ENCODE measurements at places on chromosomes 13 and 19.

DNA sequence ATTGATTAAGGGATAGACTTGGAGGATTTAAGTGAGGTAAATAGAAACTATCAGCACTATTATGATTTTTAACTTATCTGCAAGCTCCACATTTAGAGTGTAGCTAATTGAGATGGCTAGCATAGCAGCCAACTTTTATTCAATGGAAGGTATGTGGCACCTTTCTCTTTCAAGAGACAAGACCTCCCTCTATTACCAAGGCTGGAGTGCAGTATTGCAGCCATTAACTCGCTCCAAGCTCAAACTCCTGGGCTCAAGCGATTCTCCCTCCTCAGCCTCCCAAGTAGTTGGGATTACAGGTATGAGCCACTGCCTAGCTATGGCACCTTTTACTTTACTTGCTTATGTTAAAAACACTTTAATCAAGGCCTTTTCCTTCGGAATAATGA, 8.2 kb downstream of the TPT1 start:
- DNase-seq, result no peak

DNA sequence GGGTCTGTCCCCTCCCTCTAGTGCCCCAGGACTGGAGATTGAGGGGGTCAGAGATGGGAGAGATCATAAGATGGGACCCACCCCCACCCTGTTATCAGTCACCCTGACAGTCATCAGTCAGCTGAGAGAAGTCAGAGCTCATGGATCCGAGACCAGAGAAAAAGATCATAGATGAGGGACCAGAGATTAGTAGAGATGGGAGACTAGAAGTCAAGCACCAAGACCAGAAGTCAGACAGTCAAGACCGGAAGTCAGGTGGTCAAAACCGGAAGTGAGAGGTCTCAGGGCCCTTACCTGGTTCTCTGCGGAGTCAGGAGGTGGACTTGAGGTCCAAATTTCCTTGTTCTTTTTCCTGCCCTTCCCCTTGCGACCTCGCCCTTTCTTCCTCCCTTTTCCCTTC, 7.0 kb downstream of the COL5A3 start:
- no peak for DNase-seq

DNA sequence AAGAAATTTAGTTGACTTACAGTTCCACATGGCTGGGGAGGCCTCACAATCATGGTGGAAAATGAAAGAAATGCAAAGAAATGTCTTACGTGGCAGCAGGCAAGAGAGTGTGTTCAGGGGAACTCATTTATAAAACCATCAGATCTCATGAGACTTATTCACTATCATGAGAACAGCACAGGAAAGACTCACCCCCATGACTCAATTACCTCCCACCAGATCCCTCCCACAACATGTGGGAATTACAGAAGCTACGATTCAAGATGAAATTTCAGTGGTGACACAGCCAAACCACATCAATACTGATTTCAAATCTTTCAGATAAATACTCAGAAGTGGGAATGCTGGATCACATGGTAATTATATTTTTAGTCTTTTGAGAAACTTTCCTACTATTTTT, 1357.9 kb downstream of the SLITRK5 start:
- DNase-seq, result no peak

DNA sequence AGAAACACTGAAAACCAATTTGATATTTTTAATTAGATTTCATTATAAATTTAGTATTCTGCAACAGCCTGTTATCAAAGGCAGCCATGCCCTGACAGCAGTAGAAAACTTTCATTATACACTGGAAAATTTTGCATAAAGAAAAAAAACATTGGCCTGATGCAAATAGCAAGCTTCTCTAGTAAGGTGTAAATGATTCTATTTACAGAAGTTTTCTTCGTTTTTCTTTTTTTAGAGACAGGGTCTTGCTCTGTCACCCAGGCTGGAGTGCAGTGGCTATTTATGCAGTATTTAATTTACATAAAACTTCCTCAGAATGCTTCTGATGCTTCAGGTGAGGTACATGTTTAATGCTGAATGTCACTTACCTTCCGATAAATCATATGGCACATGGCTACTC, 67.0 kb downstream of the ABCC4 start:
- no peak for DNase-seq

DNA sequence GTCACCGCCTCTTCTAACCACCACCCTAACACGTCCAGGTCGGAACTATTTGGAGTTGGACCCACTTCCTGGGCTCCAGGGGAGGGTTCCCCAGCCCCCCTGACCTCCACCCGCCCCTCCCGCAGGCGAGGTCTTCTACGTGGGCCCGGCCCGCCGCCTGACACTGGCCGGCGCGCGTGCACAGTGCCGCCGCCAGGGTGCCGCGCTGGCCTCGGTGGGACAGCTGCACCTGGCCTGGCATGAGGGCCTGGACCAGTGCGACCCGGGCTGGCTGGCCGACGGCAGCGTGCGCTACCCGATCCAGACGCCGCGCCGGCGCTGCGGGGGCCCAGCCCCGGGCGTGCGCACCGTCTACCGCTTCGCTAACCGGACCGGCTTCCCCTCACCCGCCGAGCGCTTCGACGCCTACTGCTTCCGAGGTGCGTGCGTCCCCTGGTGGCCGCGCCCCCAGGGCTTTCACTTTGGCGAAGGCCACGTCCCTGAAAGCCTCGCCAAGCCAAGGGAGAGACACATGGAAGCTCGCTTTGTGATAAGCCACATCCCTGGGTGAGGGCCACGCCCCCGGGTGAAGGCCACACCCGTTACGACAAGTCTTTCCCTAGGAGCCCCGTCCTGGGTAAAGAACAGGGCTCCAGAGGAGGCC, 13.2 kb downstream of the NCAN start:
- peak; percentile 59 for DNase-seq

DNA sequence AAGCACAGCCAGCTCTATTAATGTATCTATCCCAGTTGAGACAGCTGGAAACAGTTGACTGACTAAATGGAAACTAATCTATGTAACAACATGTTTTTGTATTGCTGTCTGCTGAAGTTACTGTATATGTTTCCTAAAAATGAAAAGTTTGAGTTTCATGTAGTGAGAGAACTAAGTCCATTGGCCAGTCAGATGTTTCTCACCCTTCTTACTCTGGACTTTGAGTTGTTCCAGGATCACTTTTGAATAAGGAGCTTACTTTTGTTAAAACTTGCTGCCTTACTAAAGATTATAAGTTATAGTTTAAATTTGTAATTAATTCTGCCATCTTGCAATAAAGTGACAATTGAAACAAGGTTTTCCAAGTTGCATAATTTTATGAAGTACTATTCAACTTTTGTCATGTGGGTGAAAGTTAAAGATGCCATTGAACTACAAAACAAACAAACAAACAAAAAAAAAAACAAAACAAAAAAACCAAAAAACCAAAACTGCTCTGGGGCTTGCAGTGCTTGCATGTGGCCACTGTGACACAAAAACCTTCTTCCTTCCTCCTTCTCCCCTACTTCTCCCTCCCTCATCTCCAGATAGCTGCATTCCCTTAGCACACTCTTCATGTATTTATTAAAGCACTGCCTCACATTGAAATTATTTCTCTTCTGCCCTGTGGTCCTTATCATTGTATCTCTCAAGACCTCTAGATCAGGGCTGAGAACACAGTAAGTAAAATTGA, 15.3 kb downstream of the WDFY2 start:
- DNase-seq, result no peak

GRCh38 chr13:28753208-28753892, 34.6 kb upstream of the SLC46A3 start:
- no peak for DNase-seq

GRCh38 chr13:82758044-82758443, 1124.2 kb downstream of the SLITRK1 start:
- no peak for DNase-seq

- peak; percentile 21 for DNase-seq
These were observed 255.0 kb upstream of the SLITRK1 start for GRCh38 chr13:84137292-84137691.

- no peak for DNase-seq
These were observed 11.3 kb downstream of the PRKCSH start for GRCh38 chr19:11446652-11447301.

GRCh38 chr19:38900743-38901190, 998 bp downstream of the NFKBIB start:
- DNase-seq, result no peak

DNA sequence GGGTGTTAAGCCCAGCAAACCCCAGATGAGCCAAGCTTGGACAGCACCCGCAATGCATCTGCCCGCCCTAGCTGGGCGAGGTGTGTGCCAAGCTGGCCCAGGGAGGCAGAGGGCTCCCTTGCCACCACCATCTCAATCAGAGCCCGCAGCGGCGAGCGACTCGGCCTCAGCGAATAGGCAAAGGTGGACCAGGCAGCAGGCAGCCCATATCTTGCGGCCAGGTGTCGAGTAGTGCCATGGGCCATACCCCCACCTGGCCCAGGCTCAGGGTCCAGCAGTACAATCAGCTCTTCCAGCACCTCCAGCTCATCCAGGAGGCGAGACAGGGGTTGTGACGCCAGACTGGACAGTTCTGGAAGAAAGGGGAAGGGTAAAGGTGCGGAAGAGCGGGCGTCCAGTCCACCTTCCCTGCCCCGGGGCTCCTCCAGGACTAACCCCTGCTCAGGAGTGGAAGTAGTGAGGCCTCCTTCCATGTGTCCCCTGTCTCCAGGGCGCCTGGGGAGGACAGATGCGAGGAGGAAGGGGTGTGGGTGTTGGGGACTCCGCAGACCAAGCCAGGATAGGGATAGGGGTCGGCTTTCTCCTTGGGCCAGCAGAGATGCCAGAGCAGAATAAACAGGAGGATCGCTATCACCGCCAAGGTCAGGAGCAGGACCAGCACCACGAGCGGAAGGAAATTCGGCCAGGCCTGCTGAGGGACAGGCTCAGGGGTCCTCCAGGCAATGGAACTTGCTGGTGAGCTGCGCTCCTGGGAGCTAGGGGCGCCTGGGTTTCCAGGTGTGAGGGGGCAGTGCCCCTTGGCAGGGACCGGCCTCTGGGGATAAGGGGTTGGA, 2.8 kb downstream of the IGFLR1 start:
- DNase-seq, result no peak

DNA sequence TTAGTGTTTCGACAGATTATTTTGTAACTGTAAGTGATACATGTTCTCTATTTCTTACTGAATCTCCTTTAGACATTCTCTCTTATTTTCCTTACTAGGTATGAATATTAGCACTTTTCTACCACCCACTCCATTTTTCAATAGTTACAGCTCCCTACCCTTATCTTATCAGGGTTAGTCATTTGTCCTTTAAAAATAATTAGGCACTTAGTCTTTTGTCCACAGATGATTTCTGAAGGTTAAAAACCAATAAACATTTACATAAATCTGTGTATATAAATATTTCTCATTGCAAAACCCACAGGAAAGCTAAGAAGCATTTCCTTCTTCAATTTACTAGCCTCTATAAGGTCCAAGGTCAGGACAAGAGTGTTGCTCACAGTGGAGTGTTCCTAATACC, 624.1 kb upstream of the MIR17HG start:
- DNase-seq, result no peak

GRCh38 chr19:44712864-44713515, 14.0 kb downstream of the CEACAM16 start:
- no peak for DNase-seq

DNA sequence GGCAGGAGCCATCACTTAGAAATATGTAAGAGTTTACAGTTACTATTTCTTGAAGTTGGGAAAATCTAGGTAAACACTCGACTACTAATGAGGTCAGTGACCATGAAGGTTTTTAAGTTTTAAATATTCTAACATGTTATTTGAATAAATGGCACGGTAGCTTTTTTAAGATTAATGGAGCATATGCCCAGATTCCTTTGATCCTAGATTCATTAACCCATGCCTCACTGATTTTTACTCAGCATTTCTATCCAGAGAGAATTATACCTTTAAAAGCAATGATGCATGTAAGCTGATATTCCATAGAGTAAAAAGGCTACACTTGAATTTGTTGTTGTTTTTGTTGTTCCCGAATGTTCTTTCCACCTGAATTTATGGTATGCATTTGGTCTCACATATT, 541.4 kb downstream of the DACH1 start:
- no peak for DNase-seq

GRCh38 chr19:56134654-56134921, 6.5 kb upstream of the ZNF444 start:
- no peak for DNase-seq

DNA sequence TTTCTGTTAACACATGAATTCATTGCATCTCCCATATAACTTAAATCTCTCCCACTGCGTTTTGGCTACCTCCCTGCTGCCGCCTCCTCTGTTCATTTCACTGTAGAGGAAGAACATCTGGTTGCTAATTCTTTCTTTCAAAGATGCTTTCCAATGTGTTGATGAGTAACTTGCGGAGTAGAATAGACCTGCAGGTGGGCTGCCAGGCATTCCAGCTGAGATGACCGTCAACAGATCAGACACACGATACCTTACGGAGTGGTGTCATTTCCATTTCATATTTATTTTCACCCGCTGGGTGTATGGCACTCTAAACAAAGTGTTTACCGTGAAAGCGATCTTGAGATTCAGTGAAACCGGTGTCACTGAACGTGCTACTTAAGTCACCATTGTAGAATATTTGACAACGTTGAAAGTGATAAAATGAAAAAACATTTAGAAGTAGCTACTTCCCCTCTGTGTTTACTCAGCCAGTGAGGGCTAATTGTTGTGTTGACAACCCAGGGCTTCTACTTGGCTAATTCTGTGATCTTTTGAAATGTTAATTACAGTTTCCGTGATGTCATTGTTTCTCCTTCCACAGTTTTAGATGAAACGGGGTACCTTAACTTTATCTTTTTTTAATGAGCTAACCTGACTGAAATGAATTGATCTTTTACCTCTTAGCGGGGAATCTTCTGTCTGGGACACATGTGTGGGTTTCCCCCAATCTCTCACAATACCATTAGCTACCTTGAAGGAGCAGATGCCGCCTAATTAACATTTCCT, 228.5 kb upstream of the ARGLU1 start:
- DNase-seq, result no peak

GRCh38 chr19:38932425-38933179, 1.9 kb downstream of the MRPS12 start:
- DNase-seq, result no peak

DNA sequence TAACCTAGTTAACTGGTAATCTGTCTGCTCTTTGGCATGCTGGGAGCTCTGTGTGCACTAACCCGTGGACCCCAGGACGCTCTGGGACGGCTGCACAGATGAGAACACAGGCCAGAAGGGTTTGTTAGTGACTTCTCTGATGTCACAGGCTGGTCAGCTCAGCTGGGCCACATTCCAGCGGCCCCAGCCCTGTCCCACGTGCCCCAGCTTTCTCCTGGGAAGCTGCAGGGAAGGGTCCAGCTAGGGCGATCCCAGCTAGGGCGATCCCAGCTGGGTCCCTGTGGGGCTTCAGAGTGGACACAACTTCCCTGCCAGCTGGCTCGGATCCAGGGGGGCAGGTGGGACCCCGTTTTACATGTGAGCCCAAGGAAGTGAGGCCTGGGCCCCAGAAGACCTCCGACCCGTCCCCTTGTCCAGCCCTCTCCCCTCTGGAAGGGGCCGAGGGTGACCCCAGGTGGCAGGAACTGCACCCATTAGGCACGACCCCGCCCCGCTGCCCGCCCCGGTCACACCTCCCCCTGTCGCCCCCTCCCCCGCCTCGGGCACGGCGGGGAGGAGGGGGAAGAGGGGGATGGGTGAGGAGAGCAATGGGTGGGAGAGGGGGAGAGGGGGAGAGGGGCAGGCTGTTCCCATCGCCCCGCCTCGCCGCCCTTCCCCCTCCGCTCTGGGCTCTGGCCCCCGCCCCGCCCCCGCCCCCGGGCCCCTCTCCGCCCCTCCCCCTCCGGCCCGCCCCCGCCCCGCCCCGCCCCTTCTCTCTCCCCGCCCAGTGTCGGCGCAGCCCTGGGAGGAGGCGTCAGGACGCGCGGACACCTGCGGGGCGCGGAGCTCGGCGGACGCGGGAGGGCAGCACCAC, 75.2 kb upstream of the MCF2L start:
- no peak for DNase-seq
